ENCODE measurements at places on chromosomes 3 and 15.

DNA sequence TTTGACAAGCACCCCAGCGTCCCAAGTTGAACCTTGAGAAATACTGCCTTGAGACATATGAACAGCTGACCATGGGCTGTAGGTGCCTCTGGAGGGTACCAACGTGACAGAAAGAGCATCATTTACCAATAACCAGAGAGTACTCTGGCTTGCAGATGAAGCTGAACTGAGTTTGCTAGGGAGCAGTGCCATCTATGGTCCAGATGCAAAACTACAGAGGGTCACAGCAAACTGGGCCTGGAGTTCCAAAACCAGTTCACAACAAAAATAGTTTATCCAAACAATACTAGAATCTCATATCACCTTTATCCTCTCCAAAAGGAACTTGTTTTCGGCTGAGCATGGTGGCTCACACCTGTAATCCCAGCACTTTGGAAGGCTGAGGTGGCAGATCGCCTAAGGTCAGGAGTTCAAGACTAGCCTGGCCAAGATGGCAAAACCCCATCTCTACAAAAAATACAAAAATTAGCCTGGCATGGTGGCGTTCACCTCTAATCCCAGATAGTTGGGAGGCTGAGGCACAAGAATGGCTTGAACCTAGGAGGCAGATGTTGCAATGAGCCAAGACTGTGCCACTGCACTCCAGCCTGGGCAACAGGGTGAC, 69.3 kb downstream of the CHAC1 start:
- peak; percentile 16 for DNase-seq

- no peak for DNase-seq
Measured at GRCh38 chr15:36917411-36918267, 182.7 kb downstream of the MEIS2 start.

DNA sequence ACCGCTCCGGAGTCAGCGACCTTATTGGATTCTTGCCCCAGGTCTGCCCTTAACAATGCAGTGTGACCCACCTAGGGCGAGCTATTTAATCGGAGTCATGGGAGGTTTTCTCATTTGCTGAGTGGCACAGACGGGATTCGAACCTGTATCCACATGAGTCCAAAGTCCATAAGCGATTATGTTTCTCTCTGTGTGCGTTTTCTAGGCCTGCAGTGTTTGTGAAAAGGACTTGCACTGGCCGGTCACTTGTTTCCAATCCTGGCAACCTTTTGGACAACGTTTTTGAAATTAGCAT, 691 bp upstream of the HDGFL3 start:
- no peak for DNase-seq

DNA sequence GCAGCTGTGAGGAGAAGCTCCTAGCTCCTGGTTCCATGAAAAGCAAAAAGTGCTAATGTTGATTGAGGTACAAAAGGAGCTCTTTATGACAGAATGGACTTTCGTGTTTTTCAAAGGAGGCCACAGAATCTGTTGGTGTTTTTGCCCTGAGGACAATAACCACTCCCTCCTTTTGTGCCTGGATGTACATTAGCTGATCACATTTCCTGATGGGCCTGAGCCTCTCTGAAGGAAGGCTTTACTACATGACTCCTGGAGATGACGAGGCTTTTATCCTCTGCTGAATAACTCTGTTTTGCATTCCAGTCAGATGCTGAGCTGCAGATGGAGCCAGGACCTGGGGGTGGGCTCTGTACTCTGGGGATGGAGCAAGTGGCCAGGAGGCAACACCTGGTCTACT, 301.9 kb downstream of the CACNA2D3 start:
- DNase-seq: peak; percentile 50

GRCh38 chr3:1534252-1534651, 441.4 kb downstream of the CNTN6 start:
- DNase-seq: no peak

- DNase-seq: no peak
Measured at GRCh38 chr3:42012383-42012934, 50.6 kb upstream of the ULK4 start.

DNA sequence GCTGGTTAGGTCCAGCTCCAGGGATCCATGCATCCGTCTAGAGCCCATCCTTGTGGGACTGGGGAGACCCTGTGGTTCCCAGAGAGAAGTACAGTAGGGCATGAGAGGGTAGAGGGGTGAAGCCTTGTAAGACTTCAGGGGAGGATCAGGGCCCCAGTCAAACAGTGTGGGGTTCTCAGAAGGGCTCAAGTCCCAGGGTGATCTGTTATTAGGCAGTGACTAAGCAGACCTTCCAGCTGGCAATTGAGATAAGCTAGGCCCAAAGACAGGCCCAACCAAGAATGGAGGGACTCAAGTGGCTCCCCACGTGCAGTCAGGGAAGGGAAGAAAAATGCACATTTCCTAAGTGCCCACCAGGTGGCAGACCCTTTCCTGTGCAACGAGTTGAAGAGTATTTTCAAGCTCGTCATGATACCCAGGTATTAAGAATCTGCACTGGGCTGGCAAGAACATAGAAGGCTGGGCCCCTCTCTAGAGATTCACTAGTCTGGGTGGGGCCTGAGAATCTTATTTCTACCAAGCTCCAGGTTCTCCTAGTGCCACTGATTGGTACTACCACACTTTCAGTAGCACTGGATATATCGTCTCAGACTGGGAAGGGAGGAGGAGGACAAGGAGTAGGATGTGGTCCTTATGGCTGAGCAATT, 240.8 kb downstream of the NR1D2 start:
- DNase-seq: peak; percentile 44

DNA sequence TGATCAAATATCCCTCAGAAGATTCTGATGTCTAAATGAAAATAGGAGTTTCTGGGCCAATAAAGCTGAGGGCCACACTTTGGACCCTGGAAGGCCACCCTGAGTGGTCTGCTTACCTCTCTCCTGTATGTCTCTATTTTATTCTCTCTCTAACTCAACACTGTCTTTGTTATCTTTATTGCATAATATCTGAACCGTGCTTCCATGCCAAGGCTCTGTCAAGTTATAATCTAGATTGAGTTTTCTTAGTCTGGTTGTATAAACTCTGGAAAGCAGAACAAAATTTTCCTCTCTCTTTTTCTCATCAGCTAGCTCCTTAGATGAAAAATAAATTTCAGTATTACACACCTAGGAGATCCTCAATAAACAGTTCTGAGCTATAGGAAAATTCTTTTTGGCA, 36.2 kb upstream of the ACTL6A start:
- no peak for DNase-seq

- DNase-seq: no peak
Measured at GRCh38 chr3:141710888-141711616, 27.0 kb upstream of the RNF7 start.

DNA sequence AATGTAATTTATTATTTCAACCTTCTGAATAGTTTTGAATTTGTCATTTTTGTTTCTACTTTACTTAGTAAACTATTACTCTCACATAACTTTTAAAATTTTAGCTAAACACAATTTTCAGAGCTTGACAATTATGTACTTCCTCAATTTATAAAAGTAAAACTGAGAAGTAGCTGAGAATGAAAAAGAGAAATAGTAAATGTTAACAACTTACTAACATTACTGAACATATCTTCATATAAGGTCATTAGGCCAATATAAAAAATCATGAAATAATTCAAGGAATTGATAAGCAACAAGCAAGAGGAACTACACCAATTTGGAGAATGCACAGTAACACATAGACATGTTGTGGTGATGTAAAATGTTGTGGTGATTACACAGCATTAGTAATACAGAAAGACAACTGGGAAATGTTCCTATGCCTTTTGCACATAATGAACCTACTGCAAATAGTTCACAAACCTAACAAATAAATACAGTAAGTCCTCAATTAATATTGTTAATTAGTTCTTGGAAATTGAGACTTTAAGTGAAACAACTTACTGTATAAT, 137.9 kb downstream of the CBLB start:
- no peak for DNase-seq

DNA sequence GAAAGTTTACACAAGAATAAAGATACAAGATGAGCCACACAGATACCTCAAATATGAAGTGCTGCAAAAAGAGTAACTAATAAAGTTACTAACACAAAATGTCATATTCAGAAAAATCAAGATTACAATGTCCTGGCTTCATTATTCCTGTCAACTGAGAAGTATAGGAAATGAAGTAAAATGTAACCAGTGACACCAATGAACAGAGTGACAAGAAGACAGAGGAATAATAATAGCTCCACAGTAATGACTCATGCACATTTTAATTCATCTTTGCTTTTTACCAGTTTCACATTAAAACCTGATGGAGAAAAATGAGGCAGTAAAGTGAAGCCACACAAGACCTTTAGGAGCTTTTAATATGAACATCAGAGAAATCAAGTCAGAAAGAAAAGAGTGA, 214.1 kb downstream of the ZBBX start:
- no peak for DNase-seq

DNA sequence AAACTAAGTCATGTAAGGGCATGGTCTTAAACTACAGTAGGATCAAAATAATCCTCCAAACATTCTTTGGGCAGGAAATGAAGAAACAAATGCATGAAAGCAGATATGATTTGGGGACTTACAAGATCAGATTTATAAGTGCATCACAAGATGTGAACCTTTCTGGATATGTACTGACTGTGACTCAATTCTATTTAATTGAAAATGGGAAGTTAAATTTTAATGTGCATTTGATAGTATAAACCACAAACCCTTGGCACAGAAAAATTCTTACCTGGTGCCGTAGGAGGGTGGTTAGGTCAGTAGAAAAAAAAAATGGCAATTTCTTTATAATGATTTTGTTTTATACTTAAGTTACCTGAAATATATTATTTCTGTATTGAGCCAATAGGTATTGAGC, 262.5 kb upstream of the TGFBR2 start:
- no peak for DNase-seq

DNA sequence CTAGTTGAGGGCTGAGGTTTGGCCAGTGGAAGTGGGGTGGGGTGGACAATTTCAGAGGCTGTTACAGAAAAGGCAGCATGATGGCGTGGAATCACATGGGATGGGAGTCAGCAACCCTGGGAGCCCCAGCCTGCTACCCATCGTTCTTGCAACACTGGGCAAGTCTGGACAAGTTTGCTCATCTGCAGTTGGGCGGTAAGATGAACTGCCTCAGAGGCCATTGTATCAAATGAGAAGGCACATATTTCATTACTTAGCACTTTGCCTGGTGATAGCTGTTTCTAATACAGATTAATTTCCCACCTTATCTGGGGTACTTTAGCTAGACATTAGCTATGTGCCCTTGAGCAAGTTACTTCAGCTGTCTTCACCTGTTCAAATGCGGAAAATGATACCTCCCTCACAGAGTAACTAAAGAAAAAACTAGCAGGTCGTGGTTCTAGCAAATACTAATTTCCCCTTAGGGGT, 248.9 kb downstream of the THSD4 start:
- DNase-seq: no peak

- no peak for DNase-seq
Measured at GRCh38 chr3:21792176-21792575, 41.2 kb upstream of the ZNF385D start.

GRCh38 chr3:3552761-3553160, 246.5 kb upstream of the LRRN1 start:
- DNase-seq: no peak

DNA sequence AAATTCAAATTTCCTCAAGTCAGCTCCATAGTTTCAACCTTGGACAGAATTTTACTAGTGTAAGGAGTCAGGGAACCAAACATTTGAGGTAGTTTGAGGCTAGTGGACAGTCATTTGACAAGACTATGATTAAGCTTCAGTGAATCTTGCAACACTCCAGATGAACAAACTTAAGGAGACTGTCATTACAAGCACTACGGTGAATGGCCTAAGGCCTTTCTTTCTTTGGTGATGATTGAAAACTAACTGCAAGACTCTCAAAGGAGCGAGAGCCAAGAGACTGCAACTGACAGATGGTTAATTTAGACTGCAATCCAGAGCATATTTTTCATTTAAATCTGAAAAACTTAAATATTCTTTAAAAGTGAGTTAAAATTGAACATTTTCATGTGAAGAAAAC, 272.3 kb upstream of the NECTIN3 start:
- DNase-seq: no peak

DNA sequence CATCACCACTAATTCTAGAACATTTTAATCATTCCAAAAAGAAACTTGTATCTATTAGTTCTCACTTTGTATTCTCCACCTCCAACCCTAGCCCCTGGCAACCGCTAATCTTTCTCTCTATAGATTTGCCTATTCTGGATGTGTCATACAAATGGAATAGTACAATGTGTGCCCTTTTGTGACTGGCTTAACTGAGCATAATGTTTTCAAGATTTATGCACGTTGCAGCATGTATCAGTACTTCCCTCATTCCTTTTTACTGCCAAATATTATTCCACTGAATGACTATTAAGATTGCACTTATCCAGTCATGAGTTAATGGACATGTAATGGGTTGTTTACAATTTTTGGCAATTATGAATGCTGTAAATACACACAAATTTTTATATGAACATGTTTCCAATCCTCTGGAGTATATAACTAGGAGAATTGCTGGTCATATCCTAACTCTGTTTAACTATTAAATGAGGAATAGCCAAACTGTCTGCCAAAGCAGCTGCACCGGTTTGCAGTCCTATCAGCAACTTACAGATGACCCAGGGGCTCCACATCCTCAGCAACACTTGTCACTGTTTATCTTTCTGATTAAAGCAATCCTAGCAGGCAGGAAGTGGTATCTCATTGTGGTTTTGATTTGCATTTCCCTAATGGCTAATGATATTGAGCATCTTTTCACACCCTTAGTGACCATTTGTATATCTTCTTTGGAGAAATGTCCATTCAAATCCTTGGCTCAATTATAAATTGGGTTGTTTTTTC, 42.9 kb downstream of the DCUN1D1 start:
- no peak for DNase-seq

DNA sequence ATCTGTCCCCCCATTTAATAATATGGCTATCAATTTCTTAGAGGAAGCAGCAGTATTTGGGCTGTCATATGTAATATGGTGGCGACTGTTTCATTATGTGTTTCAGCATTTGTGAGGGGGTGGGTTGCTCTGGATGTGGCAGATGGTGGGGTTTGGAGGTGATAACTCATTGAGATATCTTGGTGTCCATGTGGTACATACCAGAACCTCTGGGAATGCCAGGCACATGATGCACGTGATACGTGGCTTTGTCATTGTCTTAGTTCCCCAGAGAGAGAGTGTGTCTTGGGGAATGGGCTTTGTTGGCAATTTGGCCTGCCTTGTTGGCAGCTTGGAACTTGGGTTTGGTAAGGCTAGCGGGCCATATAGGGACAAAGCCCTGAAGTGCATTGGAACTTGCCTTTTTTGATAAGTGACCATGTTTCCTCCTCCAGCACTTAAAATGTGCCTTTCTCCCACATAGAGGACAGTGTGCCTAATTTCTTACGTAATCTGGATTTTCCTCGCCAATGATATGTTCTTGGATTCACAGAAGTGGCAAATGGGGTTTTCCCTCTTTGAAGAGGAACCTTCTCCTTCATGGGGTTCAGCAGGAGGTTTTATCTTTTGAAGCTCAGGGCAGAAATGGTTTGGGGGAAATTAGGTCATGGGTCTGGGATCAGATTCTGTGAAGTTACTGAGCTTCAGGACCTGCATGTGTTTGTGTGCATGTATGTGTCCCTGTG, 79.5 kb downstream of the DNASE1L3 start:
- DNase-seq: no peak

DNA sequence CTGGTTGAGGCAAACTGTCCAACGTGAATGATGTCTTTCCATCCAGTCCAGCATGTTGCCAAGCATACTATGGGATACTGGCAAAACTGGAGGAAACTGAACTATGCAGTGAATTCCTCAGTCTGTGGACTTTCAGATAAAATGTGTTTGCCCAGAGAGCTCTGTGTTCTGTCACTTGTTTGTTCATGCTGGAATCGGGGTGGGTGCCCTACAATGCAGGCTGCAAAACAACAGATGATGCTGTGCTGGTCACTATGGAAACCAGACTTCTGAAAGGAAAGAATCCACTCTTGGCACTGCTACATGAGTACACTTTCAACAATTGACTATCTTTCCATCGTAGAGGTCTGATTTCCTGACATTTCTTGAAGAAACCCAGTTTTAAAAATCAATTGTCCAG, 272.5 kb upstream of the ARHGEF26 start:
- DNase-seq: no peak
